ENCODE measurements at places on chromosomes 12 and 14.

DNA sequence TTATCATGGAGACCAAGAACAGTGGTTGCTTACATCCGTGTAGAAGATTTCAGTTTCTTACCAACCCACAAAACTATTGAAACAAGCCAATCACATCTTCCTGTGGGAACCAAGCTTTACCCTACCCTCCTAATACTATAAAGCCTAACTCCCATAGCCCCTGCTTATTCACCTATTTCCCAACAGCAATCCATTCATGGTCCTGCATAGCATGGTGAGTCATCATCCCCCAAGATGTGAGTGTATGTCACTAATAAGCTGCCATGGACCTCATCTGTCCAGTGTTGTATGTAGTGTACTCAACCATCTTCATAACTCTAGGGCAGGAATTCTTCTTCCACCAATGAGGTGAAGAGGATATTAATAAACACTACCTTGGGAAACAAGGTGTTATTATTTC is 1620.4 kb upstream of the FLRT2 start:
- no peak for DNase-seq

- DNase-seq = no peak
Observed at GRCh38 chr12:64639466-64639865, 29.2 kb downstream of the RASSF3 start.

DNA sequence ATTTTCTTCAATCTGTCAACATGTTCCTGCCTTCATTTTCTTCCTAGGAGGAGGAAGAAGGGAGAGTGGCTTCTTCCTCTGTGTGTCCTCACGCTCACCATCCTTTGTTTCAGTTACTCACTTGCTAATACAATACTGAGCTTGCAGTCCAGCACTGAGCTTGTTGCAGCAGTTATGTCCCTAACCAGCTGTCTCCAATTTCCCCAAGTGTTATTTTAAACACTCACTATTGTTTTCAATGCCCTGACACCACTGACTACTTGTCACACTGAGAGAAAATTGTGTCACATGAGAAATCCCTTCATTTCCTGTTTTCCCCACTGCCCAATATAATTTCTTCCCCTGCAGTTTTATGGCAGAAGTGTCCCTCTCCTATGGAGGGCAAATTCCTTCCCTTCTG is 53.4 kb downstream of the HSD17B6 start:
- DNase-seq = no peak

DNA sequence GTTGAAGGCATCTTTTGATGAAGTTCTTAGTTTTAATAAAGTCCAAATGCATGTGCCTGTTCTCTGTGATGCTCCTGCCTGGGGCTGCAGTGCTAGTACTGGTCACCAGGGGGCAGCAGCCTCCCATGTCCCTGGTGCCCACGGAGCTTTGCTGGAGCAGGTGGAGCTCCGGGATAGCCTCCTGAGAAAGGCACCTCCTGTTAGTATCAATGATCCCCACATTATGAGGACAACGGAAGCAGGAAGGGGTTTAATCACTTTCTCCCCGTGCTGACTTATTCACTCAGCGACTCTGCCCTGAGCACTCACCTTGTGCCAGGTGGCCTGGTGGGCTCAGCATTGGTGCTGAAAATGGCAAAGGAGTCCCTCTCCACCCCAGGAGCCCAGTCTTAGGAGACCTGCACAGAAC is 123.0 kb upstream of the PZP start:
- peak; percentile 53 for DNase-seq

- DNase-seq = peak; percentile 15
Observed at GRCh38 chr12:132327336-132328171, 1.8 kb downstream of the GALNT9 start.

DNA sequence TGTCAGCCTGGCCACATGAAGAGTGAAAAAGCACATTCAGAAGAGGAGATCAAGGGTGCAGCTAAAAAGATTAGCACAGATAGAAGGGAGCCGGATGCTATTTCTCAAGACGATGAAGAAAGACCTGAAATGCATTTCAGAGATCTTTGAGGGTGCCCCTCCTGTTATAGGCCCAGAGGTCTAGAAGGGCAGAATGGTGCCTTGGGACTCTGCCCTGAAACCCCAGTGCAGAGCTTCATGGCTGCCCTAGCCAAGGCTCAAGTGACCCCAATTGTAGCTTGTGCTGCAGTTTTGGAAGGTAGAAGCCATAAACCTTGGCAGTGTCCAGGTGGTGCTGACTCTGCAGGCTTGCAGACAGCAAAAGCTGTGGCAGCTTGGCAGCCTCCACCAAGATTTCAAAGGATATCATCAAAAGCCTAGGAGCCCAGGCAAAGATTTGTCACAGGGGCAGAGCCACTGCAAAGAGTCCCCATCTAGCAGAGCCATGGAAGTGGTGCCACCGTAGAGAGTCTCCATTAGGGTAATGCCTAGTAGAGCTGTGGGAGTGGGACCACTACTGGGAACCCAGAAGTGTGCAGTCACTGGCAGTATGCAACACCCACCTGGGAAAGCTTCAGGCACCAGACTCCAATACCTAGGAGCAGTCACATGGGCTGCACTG is 6.4 kb downstream of the LACRT start:
- no peak for DNase-seq

Measured in T-cell (primary cell).